ENCODE measurements at places on chromosomes 2 and 18.
A peak's percentile ranks its signal among the peaks of the same experiment; 100 is the strongest.

DNA sequence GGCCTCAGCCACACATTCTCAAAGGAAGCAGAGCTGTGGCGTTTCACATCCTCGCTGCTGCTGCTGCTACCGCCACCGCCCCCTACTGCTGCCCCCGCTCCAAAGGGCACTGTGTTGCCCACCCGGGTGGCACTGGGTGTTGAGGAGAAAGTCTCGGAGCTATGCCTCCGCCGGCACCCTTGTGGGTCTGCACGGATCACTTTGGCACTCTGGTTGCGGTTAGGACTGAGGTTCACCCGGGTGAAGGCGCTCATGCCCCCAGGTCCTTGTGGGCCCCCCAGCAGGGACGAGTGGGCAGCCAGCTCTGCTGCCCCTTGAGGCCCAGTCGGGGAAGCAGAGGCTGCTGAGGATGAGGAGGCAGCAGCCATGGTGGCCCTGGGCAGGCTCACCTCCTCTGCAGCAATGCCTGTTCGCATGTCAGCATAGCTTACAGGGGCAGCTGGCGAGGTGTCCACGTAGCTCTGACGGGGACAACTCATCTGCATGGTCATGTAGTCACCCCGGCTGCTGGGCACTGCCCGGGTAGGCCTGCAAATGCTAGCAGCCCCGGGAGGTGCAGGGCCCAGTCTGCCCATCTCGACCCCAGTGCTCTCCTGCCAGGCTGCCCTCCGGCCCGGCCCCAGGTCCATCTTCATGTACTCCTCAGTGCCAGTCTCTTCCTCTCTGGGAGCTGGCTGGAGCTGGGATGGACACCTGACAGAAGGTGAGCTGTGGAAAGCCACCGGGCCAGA lies 4.2 kb downstream of the IRS1 start:
- no peak for DNase-seq

DNA sequence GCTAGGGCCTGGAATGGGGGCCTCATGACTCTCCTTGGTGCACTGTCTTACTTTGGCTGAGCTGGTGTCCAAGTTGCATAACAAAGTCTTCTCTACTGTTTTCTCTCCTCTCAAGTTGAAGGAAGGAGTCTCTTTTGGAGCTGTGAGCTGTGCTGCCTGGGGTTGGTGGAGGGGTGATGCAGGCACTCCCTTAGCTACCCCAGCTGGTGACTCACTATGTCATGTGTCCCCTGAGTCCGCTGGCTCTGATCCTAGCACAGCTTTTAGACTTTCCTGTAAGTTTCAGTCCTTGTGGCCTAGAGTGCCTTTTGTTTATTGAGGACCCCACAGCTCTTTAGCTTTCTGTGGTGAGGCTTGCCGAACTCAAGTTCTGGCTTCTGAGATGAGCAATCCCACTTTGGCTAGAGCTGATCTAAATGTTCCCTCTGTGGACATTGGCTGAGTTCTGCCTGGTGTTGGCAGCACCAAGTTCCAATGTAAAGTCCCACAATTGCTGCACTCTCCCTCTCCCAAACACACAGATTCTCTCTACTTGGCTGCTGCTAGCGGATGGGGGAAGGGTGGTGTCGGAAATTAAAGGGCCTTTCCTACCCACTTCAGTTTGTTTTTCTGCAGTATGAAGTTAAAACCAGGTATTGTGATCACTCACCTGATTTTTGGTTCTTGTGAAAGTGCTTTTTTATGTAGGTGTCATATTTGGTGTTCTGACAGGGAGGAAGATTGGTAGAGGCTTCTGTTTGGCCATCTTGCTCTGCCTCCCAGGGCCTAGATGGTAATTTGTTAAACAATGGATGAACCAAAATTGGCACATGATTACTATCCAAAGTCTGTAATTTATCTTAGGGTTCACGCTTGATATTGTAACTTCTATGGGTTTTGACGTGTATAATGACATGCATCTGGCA lies 83.2 kb downstream of the COMMD1 start:
- DNase-seq, result no peak

GRCh38 chr2:214395040-214395439 lies 15.8 kb upstream of the VWC2L start:
- DNase-seq, result no peak

DNA sequence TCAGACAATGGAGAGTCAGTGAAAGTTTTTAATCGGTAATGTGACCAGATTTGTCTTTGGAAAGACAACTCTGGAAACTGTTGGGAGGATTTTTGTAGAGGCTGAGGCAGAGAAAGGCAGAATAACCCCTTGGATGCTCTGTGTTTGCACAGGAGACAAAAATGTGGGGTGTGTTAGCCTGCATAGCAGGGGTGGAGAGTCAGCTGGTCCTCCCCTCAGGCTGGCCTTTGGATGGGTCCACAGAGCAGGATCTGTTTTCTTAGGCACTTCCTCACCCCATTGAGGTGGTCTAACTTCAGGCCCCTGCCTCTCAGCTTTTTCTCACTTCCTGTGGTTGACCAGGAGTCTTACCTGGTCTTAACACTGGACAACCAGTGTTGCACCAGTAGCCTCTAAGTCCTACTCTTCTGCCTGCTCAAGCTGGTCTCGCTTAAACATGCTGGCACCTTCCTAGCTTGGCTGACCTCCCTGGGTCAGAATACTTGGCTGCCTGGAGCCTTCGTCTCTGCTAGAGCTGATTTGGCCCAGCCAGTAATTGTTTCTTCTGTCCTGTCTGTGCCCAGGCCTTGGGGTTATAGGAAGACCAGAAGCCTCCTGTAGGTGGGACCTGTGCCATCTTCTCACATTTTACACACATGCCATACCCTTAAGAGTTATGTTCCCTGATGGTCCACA lies 259.8 kb upstream of the RASGRP3 start:
- DNase-seq, result no peak

- DNase-seq, result no peak
Observed at GRCh38 chr2:106161341-106161740, 32.8 kb downstream of the UXS1 start.

DNA sequence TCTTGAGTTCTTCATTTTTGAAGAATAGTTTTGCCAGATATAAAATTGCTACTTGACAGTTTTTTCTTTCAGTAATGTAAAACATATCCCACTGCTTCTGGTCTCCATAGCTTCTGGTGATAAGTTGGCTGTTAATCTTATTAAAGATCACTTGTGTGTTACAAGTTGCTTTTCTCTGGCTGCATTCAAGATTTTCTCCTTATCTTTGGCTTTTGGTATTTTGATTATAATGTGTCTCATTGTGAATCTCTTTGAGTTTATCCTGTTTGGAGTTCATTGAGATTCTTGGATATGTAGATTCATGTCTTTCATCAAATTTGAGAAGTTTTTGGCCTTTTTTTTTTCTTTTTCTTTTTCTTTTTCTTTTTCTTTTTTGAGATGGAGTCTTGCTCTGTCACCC lies 20.2 kb upstream of the ADNP2 start:
- no peak for DNase-seq

- no peak for DNase-seq
Observed at GRCh38 chr2:32289165-32289999, 11.7 kb downstream of the YIPF4 start.

DNA sequence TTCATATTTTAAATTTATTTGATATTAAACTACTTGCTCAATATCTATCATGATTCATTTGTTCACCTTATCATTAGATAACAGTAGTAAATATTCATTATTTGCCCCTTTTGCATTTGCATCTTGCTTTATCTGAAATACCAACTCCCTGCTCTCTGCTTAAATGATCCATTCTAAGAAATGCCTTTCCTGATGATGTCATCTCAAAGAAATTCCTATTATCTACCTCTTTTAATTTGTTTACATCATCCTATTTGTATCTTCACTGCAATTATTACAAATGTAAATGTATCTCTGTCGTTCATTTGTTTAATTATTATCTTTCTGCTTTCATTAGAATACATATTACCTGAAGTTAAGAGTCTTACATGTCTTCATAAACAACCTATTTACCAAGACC lies 549.9 kb downstream of the CBLN2 start:
- no peak for DNase-seq

DNA sequence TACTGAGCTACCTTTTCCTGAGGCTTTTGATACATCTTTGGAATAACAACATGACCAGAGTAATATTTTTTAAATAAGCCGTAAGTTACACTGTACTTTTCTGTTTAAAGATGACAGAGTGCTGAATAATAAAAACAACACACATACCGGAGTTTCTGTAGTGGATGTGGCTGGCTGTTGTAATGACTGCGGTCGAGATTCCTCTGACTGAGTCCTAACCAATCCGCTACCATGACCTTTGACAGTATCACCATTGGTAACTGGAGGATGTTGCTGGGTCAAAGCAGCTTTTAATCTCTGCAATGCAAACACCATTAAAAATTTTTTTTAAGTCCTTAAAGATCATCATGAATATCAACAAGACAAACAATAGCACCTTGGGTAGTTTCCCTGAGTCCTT lies 70.7 kb downstream of the ATF2 start:
- DNase-seq, result no peak

DNA sequence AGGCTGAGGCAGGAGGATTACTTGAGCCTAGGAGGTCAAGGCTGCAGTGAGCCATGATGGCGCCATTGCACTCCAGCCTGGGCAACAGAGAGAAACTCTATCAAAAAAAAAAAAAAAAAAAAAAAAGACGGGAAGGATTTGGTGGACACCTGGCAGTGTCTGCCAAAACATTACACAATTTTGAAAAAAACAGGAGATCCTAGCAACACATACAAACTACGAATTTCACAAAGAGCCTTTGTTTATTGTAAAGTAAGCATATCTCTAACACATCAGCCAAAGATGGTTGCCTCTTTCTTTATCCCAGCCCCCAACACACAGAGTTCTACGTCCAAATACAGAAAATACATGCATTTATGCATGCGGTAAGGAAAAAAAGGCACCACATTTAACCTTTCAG lies 7.6 kb downstream of the GPR45 start:
- DNase-seq, result no peak

GRCh38 chr18:25225151-25225550 lies 126.8 kb downstream of the ZNF521 start:
- DNase-seq, result no peak

- no peak for DNase-seq
Observed at GRCh38 chr2:173860566-173860965, 104.6 kb downstream of the SP3 start.

- DNase-seq, result no peak
Observed at GRCh38 chr2:237869343-237870102, 10.1 kb downstream of the RAMP1 start.

- peak; percentile 15 for DNase-seq
Observed at GRCh38 chr2:96773922-96774321, 13.2 kb downstream of the CNNM4 start.

- DNase-seq, result no peak
Observed at GRCh38 chr2:202307690-202308089, 42.1 kb downstream of the NOP58 start.

DNA sequence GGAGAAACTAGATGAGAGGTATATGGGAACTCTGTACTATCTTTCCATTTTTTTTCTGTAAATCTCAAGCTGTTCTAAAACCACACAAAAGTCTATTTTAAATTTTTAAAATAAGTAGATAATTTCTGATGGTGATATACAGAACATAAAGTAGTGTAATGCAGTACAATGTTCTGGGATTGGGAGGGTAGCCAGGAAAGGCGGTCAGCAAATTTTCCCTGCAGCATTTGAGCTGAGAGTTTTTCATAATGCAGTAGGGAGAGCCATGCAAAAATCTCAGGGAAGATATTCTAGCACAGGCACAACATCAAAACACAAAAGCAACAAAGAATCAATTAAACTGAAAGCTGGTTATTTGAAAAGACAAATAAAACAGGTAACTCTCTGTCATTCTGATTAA lies 141.5 kb downstream of the NCKAP5 start:
- no peak for DNase-seq

DNA sequence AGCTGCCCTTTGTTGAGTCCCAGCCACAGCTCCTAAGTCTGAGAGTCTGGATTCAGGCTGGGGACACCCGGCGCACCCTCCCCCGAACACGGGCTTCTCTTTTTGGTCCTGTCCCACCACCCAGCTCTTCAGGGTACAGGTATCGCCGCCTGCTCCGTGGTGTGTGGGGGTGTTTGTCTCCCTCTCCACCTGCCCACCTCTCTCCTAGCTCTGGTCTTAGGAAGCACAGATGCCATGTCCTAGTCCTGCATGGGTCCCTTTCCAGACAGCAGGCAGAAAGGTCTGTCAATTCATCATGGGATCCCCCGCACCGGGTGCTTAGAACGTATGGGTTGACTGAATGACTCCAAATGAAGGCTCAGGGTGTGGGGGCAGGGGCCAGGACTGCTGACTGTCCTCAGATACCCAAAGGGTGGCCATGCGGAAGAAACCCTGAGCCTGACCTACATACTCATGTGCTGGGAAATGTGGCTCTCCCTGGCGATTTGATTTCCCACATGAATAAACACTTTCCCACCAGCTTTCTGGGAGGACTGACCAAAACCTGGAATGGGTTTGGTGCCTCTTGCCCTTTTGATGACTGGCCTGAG lies 156.8 kb downstream of the CELF4 start:
- DNase-seq, result no peak

DNA sequence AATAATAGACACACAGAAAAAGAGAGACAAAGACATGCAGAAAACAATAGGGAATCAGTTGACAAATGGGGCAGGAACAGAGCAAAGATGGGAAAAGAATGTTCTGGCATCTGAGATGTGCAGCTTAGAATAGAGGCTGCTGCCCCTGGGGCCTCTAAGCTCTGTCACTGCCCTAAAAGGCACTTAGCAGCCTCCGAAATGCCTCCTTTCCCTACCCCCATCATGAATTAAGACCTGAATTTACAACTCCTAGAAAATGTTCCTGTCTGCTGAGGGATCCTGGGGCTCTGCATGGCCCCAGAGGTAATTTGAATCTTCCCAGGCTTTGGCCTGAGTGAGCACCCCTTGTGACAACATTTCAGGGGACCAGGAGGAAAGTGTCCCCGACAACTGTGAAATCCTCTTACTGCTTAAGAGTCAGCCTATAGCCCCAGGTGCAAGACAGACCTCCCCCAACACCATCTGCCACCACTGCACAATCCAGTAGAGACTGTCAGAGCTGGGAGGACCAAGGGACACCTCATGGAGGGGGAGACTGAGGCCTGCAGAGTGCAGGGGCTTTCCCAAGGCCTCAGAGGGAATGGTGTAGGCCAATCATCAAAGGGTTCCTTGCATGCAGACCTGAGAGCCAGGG lies 24.8 kb downstream of the MRPL35 start:
- DNase-seq, result no peak

DNA sequence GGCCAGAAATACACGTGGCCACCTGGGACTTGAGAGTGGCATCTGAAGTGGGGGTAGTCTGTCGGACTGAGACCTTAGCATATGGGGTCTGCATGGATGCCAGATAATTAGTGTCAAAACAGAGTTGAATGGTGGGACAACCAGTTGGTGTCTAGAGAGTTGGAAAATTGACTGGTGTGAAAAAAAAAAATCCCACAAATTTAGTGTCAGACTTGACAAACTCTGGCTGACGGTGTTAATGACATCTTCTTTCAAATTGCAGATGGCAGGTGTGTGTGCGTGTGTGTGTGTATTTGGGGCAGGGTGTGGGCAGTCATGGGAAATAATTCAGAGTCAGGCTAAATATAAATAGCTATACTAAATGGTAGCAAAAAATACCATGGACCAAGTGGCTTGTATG lies 365.4 kb upstream of the RGPD4 start:
- no peak for DNase-seq

DNA sequence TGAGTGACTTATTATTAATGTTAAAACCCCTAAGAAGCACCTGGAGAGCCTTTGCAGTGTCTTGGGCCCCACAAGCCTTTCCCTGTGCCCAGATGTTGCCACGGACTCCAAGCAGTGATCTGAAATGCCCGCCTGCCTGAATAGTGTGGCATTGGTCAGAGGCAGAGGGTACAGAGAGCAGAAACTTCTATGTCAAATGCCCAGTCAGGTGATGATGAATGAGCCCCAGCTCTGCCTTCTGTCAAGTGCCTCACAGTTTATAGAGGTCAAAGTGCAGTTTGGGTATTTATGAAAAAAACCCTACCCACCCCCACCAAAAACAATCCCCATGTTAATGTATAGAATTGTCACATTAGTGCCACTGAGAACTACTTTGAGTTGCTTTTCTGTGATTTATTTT lies 170.0 kb upstream of the SIX3 start:
- no peak for DNase-seq
